Stimulated activated CD4-positive, alpha-beta T cell treated with anti-CD3 and anti-CD28 coated beads, Interleukin-1b, Interleukin-23, amount 100 ng/mL, for 24 hours (primary cell): ENCODE measurements at places on chromosomes 16 and 17.

GRCh38 chr16:24075931-24076716 lies 180.0 kb upstream of the CACNG3 start:
- DNase-seq: peak; percentile 15

DNA sequence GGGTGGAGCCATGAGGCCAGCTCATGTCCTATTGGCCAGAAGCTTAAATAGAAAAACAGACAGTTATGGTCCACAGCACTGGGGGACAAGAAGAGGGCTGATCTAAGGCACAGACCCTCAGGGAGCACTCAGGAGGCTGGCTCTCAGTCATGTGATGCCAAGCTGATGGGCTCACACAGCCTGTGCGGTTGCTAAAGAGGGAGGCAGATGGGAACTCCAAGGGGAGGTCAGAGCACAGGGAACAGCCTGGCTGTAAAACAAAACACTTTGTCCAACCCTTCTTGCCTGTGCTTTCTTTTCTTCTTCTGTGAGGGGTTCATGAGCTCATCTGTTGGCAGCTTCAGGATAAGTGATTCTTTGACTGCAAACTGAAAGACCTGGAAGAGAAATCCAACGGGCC lies 27.2 kb downstream of the CNTNAP1 start:
- DNase-seq: no peak

DNA sequence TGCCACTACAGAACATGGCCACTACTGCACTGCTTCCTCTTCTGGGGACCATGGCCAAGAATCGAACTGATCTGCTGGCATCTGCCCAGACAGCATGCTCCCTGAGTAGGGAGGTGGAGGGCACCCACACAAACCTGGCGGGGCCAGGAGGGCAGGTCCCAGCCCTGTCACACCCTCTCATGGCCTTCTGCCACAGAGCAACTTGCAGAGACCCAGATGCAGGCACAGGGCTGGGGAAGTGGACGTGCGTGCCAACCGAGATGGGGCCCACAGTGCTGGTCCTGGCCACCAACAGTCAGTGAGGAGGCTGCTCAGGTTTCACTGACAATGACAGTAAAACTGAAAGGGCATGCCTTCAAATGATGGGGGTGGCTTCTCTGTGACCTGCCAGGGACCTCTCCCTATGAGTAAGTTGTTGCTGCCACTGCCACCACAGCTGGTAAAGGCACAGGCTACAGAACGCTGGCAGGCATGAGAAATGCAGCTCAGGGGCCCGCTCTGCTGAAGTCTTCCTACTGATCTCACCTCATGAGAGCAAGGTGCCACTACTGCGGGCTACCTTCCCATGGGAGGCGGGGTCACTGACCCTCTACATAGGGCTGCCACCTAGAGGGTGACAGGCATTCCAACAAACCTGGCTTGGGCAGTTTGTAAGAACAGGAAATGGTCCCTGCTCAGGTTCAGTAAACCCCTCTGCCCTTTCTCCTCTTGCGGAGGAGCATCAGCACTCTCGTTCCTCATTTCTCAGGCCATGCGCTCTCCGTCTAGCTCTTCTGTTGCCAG lies 15.5 kb downstream of the HIC1 start:
- DNase-seq: no peak

- DNase-seq: no peak
These were observed 14.2 kb downstream of the SLC47A2 start for GRCh38 chr17:19702217-19702641.

GRCh38 chr17:67488768-67489167 lies 111.7 kb downstream of the PITPNC1 start:
- DNase-seq: no peak

DNA sequence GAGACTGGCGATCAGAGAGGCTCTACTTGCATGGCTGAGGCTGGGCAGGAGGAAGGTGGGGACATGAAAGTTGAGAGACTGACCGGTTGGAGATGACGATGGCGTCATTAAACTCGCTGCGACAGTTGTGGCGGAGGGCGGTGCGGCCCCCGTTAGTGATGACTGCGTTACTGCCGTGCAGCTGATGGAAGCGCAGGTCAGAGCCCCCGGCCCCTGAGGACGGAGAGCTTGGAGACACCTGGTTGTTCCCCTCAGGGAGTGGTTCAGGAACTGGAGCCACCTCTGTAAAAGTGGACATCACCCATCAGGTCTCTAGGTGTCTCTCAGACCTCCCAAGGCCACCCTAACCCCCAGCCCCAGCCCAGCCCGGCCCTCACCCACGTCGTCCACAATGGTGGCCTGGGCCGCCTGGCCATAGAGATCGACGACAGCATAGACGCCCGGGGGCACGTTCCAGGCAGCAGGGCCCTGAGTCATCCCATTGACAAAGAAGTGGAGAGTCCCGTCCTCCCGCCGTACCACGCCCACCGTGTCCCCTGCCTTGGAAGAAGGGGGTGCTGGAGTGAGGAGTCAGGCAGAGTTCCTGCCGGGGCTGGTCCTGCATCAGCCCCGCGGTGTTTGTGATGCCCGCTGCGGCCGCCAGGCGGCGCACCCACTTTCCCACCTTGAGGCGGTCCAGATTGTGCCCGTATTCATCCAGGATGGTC lies 5.3 kb downstream of the NEURL4 start:
- no peak for DNase-seq

DNA sequence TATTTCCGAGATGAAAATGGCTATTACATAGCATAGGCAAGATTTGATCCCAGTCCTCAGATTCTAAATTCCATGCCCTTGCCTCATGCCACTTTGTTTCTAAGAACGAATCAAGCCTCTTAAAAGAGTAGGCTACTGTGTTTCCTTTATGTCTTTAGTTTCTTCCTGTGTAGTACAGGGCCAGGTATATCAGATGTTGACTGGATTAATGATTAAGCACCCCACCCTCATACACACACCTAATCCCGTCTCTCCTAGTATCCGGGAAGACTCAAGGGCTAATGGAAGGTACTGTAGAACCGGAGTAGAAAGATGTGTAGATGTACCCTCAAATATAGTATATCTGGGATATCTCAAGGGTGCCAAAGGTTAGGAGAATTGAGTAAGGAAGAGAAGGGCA lies 6.7 kb downstream of the TOM1L1 start:
- DNase-seq: no peak

- no peak for DNase-seq
These were observed 6.8 kb upstream of the ZP2 start for GRCh38 chr16:21218153-21218552.

DNA sequence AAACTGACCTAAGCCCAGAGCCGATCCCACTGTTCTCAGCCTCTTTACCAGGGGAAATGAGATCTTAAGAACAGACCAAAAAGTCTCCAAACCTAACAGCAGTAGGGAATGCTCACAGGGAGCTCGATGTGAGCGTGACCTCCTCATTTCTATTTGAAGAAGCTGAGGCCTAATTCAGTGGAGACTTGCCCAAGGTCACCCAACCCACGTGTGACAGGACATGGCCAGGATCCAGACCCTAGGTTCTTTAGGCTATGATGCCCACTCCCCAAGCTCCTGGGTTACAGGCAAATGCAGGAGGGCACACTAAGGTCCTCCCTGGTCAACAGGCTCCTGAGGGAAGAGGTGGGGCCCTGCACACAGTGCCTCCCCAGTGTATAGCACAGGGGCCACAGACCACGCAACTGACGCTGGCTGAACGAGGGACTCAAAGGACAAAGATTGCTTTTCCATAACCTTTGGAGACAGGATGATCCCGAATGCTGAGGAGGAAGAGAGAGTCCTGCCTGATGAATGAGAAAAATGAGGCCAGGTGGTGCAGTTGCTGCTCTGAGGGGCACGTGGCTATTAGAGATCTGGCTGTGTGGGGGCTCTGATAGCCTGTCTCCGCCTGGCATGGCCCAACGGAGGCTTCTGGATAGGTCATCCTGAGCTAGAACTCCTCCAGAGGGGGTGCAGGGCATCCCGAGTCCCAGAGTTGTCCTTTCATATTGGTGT lies 24.0 kb downstream of the MAP3K14 start:
- DNase-seq: no peak

DNA sequence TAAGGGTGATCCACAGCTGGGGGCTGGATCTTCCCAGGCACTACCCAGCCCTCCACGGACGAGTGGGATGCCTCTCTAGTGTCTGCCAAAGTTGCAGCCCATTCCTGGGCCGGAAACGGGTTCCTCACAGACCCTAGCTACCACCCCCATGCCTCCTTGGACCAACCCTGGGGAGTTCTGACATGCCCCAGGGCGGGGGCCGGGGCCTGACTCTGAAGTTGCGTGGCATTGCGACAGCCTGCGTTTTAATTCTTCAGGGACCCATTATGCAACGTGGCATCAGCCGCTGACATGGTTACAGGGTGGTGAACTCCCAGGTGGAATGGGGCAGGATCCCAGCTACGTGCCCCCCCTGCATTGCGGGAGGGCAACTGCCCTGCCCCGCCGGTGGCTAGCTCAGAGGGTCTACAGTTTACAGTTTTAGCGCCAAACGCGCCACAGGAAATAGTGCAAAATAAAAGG lies 2.7 kb downstream of the CBX4 start:
- no peak for DNase-seq

DNA sequence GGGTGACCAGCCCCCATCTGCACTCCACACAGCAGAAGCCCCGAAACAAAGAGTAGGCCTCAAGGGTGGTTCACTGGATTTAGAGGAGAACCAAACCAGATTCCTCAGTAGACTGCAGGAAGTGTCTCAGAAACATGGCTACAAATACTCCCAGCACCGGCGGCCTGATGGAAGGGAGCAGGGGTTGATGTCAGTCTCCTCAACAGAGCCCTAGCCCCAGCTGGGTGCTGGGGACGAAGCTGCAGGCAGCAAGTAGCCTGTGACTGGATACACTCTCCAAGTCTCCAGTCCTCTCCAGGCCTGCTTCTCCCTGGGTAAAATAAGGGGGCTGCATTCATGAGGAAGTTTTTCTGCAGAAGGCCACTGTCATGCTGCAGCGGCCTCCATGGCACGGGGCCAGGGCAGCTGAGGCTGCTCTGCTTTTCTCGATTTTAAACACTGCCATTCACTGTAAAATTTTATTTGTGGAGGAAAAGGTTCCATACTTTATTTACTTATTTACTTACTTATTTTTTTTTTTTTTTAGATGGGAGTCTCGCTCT lies 36.7 kb upstream of the SREBF1 start:
- no peak for DNase-seq

- no peak for DNase-seq
These were observed 1.6 kb downstream of the SNAI3 start for GRCh38 chr16:88684569-88685155.

GRCh38 chr17:69539274-69539673 lies 124.8 kb downstream of the MAP2K6 start:
- no peak for DNase-seq

GRCh38 chr16:27817038-27817437 lies 246.5 kb downstream of the GSG1L start:
- no peak for DNase-seq

- peak; percentile 83 for DNase-seq
These were observed 18.7 kb upstream of the ZNF689 start for GRCh38 chr16:30628628-30629540.

DNA sequence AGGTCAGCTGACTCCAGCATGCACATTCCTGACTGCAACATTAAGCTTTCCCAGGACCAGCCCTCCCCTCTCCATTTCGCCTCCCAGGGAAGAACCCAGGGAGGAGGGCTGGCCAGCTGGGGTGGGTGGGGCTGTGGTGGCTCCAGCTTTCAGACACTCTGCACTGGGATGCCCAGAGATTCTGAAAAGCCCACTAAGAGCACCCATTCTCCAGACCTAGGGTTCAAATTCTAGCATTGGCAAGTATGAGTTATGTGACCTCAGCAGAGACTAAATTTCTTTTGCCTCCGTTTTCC lies 7.8 kb downstream of the DLX3 start:
- no peak for DNase-seq

- DNase-seq: no peak
These were observed 1.1 kb upstream of the AMDHD2 start for GRCh38 chr16:2518823-2519710.

DNA sequence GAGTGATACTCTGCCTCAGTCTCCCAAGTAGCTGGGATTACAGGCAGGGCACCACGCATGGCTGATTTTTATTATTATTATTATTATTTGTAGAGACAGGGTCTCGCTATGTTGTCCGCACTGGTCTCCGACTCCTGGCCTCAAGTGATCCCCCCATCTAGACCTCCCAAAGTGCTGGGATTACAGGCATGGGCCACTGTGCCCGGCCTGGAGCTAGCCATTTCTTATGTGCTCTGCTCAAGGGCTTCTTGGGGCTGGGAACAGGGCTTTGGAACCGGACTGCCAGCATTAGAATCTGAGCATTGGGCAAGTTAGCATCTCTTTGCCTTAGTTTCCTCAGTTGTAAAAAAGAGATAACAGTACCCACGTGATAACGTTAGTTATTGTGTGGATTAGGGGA lies 111.3 kb downstream of the C16orf78 start:
- no peak for DNase-seq

DNA sequence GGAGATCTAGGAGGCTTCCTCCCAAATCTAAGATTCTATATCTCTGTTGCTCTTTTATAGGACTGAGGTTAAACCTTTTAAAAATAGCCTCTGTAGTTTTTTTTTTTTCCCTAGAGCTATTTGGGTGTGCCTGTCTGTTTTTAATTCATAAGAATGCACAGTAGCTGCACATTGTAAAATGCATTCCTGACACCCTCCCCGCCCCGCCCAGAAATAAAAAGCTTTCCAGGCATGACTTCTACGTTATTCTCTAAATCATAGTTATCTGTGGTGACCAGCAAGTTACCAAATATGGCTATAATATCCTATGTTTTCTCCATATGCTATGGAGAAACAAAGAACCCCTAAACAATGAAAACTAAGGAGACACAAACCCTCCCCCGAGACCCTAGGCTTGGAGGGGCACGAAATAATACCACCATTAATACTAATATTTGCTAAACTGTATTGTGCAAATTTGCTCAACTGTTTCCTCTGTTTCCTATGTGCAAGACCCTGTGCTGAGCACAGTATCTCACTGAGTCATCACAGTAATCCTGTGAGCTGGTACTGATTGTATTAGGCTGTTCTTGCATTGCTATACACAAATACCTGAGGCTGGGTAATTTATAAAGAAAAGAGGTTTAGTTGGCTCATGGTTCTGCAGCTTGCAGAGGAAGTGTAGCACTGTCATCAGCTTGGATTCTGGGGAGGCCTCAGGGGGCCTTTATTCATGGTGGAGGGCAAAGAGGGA lies 388.3 kb downstream of the CA10 start:
- DNase-seq: no peak

GRCh38 chr16:21226749-21227148 lies 6.8 kb upstream of the ANKS4B start:
- DNase-seq: no peak

- DNase-seq: no peak
These were observed 106.3 kb upstream of the HLF start for GRCh38 chr17:55158439-55158838.
